ENCODE measurements at places on chromosomes 11 and 22.

DNA sequence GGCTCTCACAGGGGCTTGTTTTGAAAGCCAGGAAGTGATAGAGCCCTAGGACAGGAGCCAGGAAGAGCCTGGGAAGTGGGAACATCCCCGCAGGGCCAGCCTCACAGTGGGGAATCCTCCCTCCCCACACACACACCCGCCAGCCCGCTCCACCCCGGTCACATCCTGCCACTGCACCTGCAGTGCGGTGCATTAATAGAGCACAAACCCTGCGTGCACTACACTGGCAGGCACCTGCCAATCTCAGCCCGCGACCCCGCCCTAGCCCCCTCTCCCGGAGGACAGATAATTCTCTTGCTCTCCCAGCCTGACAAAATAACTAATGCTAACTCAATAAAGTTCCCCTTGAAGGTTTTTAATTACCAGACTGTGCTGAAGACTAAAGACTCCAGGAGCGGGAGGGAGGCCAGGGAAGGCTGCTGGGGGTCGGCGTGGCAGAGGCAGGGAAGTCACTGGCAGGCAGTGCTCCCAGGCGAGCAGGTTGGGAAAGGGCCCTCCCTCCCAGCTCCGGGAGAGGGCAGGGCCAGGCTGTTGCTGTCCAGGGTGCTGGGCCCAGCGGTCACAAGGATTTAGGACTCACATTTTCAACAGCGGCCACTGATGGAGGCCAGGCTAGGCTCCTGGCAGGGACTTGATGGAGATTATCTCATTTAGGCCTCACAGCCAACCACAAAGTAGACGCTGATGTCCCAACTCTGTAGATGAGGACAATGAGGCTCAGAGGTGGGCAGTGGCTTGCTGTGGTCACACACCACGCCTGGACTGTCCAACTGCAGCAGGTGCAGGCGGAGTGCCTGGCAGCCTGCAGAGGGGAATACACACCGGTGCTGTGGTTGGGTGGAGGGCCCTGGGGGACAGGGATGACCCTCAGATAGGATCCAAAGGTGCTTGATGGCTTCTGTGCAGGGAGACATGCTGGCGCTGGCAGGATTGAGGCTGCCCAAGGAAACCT is 23.9 kb upstream of the TCF20 start:
- peak; percentile 45 for DNase-seq

DNA sequence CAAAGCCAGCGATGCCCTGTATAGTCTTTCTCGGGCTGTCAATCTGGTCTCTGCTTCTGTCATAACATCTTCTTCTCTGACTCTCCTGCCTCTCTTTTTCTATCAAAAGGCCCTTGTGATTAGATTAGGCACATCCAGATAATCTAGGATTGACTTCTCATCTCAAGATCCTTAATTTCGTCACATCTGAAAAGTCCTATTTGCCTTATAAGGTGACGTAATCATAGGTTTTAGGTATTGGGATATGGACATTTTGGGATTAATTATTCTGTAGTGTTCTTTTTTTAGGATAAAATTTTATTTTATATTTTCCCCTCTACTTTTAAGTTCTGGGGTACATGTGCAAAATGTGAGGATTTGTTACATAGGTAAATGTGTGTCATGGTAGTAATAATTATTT is 480.8 kb upstream of the CCDC90B start:
- DNase-seq: no peak

GRCh38 chr11:74923125-74923524 is 25.8 kb downstream of the XRRA1 start:
- no peak for DNase-seq

- DNase-seq: no peak
Measured at GRCh38 chr11:107666911-107667613, 44.8 kb downstream of the SLN start.

- DNase-seq: no peak
Measured at GRCh38 chr11:125995313-125995712, 49.5 kb downstream of the VSIG10L2 start.

DNA sequence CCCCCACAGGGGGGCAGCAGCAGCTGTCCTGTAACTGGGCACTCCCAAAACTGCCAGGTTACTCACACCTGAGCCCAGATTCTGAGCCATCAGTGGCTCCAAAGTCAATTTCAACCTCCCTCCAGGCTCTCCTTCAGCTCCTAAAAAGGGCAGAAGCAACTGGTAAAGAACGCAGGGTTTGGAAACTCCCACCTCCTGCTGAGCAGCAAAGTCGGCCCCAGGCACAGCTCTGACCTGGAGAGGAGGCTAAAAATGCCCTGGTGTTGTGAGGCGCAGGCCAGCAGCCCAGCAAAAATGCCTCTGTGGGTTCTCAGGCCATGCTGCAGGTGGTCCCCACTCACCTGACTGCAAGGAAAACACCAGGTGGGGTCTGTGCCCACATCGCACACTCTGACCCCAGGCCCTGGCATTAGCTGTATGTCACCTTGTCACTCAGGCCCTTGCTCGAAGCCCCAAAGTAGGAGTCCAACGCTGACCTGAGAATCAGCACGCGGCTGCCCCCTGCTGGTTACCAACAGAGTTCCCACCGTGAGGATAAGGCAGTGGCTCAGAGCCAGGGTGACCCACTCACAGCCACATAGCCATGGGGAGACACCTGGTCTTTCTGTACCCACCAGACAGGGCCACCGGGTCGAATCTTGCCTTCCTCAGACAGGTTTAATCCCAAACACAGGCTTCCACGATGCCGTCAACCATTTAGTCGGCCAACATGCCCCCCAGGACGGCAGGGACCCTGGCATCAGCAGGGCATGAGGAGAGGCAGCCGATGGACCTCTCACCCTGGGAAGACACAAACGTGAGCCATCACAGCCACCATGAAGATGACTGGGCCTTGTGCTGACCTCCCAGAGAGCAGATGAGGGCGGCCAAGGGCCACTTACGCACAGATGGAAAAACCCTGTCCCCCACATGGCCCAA is 11.1 kb downstream of the POLR3H start:
- DNase-seq: peak; percentile 71

DNA sequence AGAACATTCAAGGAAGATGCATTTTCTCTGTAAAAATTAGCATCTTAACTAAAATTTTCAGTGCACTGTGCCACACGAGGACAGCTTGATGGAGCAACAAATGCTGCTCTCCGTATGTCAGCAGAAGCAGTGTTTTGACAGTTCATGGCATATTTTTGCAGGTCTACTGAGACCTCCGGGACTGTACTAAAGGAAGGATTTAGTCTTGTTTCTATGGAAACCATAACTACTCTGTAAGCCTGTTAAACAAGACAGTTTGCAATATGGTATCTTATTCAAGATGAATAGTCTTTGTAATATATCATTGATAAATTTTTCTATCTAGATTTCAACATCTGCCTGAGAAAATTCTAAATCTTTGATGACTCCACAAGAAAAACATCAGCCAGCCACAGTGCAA is 184.0 kb upstream of the GUCY1A2 start:
- no peak for DNase-seq

DNA sequence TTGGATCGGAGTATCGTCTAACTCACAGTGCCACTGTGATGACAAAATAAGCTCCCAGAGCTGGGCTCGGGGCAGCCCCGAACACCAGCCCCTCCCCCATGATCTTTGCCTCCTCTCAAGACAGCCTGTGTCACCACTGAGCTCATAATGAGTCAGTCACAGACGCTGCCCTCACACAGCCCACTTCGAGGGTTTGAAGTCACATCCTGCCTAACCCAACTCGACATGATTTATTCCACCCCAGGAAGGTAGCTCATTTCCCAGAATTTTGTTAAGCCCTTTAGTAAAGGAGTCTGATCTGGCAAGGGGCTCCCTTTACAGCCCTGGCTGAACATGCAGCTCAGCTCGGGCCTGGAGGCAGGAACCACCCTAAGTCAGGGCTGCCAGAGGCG is 22.8 kb downstream of the MYH9 start:
- DNase-seq: peak; percentile 83

GRCh38 chr22:29734406-29734805 is 14.6 kb downstream of the CABP7 start:
- no peak for DNase-seq

GRCh38 chr11:71096751-71097388 is 155.5 kb downstream of the SHANK2 start:
- no peak for DNase-seq

DNA sequence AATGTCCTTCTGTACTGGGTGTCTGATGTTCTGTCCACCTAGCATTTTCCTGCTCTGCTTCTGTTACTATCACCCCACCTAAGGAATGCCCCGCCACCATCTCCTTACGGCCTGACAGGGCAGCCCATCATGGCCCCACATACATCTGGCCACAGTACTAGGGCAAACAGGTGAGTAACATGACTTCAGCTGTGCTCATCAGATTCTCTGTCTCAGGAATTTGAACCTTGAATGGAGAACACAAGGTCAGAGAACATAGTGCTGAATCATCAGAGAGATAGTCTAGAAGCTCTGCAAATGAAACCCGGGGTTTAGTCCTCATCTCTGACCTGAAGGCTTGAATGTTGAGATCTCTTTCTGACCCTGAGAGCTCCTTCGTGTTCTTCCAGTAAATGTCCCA is 32.4 kb downstream of the ZC3H12C start:
- no peak for DNase-seq

GRCh38 chr22:47162865-47163264 is 400.4 kb downstream of the TBC1D22A start:
- DNase-seq: no peak

GRCh38 chr11:66338276-66339161 is 2.3 kb upstream of the RIN1 start:
- DNase-seq: no peak

- DNase-seq: no peak
Measured at GRCh38 chr22:45586651-45587405, 84.1 kb downstream of the FBLN1 start.

GRCh38 chr11:130980071-130980862 is 64.0 kb upstream of the SNX19 start:
- DNase-seq: no peak

DNA sequence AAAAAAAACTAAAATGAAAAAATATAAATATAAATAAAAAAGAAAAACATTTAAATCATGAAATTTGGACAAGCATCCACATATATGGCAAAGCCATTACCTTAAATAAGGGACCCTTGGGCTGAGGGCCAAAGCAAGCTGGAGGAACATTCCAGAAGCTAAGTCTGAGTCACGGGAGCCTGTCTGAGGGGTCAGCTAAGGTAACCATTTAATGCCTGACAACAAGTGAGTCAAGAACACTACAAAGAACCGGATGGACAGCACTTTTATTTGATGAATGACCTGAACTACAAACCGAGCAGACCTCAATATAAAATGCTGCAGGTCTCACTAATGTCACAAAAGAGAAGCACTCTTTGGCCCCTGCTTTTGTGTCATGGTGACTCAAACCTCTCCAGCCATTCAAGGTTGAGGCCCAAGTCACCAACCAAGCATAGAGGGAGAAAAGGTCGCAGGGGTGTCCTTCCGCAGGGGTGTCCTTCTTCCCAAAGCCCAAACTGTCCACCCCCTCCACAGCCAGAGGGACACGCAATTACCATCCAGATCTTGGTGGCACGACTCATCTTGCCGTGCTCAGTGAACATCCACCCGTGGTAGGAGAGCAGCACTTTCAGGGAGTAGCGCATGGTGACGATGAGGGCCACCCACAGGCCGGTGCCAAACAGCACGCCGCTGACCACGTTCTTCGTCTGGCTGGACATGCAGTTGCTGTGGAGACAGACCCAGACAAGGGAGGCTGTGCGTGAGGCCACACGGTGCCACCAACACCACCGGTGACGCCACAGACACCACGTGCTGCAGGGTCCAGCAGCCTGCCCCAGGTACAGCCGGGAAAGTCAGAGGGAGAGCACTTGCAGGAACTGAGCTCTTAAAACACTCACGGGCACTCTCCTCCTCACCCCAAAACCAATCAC is 34.5 kb downstream of the CPT1A start:
- DNase-seq: no peak

- no peak for DNase-seq
Measured at GRCh38 chr22:49705972-49706352, 121.7 kb downstream of the BRD1 start.

DNA sequence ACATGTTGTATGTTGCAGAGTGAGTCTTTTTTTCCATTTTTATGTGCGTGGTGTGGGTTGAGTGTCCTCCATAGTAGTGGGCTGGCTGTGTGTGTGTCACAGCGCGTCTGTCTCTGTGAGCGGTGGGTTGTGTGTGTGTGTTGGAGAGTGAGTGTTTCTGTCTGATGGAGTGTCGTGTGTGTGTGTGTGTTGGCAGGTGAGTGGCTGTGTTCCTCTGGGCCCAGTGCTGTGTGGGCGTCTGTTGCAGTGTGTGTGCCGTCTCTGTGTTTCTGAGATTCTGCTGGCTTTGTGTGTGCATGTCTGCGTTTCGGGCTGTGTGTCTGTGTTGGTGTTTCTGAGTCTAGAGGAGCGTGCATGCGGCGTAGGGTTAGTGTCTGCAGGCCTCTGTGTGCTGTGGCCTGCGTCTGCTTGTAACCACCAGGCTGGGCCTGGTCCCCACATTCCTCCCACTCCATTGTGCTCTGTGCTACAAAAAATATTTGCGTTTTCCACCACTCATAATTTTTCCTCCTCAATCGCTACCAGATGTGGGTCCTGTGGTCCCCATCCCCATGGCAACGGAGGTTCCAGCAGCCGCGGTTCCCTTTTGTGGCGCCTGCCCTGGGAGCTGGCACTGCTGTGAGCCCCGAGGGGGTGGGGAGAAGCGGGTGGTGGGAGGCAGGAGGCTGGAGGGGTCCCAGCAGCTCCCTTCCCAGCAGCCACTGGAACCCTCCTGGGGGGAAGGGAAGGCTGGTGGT is 15.2 kb downstream of the SCARF2 start:
- DNase-seq: no peak

DNA sequence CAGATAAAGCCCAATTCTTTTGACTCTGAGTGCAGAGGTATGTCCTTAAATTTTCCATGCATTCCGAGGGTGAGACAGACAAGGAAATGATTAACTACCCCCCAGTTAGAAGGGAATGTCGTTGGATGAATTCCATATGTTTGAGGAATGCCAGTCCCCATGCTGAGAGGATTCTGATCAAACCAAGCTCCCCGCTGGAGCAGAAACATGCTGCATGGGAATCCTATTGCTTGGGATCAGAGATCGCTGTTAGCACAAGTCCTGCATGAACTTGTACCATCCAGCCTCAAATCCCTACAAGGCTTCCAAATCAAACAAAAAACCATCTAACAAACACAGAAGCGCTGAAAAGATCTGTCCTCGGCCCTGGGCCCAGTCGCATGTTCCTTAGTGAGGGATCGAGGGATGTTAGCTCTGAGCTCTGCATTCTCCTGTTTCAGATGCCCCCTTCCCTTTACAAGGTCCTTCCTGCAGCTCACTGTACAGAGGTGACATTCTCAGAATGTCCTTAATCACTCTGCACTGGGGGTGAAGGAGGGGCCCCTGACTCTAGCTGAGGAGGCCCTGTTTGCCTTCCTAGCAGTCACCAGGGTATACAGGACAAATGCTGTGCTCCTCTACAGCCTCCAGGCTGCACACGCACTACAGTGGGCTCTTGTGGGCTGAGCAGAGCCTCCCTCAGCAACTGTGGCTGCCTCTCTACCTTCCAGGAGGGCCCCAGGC is 353.4 kb downstream of the TENM4 start:
- DNase-seq: no peak

DNA sequence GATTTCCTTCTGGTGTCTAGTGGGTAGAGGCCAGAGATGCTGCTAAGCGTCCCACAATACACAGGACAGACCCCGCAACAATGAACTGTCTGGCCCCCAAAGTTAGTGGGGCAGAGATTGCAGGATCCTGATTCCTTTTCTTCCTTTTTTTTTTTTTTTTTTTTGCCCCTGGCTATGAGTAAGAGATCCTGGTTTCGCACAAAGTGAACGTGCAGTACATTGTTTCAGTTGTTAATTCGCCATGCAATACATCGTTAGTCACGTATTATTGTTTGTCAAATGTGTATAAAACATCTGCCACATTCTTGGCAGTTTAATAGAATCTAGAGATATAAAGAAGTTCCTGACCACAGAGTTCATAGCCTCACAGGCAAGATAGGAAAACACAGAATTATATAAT is 20.2 kb downstream of the ST3GAL4 start:
- no peak for DNase-seq

Measured in activated T-cell treated with anti-CD3 and anti-CD28 coated beads, Interleukin-2, amount 50 U/mL, for 1 hour (primary cell).